Stimulated activated memory B cell treated with anti-CD40 and anti-IgM and Interleukin-4, amounts not matched to agents 10 μg/mL and 1 μg/mL and 100 μg/mL, for 72 hours (primary cell): ENCODE measurements at places on chromosomes 2 and 18.

GRCh38 chr2:100254646-100255210, 67.6 kb downstream of the LONRF2 start:
- peaks cover 14% of the 10 kb centered on the region for H3K4me1 ChIP-seq
- no peak overlapping the region for H3K27ac ChIP-seq
- no peak for ATAC-seq
- H3K4me3 ChIP-seq = no peak overlapping the region
- H3K36me3 ChIP-seq = no peaks in the 10 kb centered on the region
- peaks cover 9% of the 10 kb centered on the region for H3K27me3 ChIP-seq

DNA sequence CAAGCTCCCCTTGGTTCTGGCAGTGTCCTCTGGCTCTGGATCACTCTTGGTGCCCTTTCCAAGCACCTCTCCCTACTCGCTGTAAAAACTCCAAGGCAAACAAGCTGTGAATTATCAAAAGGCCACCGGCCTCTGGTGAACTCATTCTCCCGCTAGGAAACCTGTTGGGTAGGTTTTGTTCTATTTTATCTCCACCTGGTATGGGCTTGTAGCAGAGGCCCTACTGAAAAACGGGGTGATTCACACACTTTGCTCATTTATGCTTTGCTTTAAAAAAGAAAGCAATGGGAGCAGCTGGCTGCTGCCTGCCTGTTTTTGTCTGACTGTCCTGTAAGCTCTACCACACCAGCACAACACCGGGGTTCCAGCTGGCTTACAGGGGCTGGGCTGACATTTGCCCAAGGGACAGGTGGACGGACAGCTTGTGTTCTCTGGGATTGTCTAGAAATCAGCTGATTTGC, 56.8 kb downstream of the SH3BP4 start:
- H3K4me3 ChIP-seq = no peak overlapping the region
- H3K36me3 ChIP-seq = no peaks in the 10 kb centered on the region
- H3K27ac ChIP-seq = no peak overlapping the region
- ATAC-seq = no peak
- peaks cover 10% of the 10 kb centered on the region for H3K27me3 ChIP-seq
- peaks cover 14% of the 10 kb centered on the region for H3K4me1 ChIP-seq

- no peak for ATAC-seq
- no peaks in the 10 kb centered on the region for H3K27me3 ChIP-seq
- H3K4me3 ChIP-seq = no peak overlapping the region
- H3K36me3 ChIP-seq = no peaks in the 10 kb centered on the region
Observed at GRCh38 chr2:10039658-10040410, 3.5 kb upstream of the KLF11 start.

GRCh38 chr2:182682210-182682609, 33.8 kb upstream of the DNAJC10 start:
- peaks cover 7% of the 10 kb centered on the region for H3K27me3 ChIP-seq
- H3K4me1 ChIP-seq = peaks cover 11% of the 10 kb centered on the region
- H3K4me3 ChIP-seq = no peak overlapping the region
- no peak for ATAC-seq
- H3K27ac ChIP-seq = no peak overlapping the region

- ATAC-seq = no peak
- H3K27me3 ChIP-seq = no peaks in the 10 kb centered on the region
- no peak overlapping the region for H3K4me3 ChIP-seq
- no peaks in the 10 kb centered on the region for H3K36me3 ChIP-seq
Observed at GRCh38 chr2:129881786-129882396, 97.6 kb upstream of the RAB6C start.

GRCh38 chr2:106547164-106547903, 60.2 kb downstream of the CD8B2 start:
- H3K4me1 ChIP-seq = peaks cover 12% of the 10 kb centered on the region
- no peaks in the 10 kb centered on the region for H3K36me3 ChIP-seq
- peaks cover 30% of the 10 kb centered on the region for H3K27me3 ChIP-seq
- no peak for ATAC-seq
- no peak overlapping the region for H3K27ac ChIP-seq
- no peak overlapping the region for H3K4me3 ChIP-seq

DNA sequence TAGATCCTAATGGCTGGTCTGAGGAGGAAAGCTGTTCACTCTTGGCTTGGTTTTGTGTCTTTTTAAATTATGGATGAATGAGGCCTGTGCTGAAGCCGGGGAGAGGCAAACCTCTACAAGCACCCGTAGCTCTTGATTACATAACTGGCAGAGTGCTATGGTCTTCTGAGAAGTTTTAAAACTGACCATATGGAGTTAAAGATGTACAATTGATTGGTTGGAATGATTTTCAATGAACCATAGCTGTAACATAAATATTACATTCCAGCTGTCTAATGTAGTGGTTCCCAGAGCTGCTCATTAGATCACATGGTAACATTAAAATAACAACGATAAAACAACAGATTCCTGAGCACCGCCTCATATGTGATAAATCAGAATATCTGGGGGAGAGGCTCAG, 71.1 kb upstream of the MAP4K3 start:
- peaks cover 13% of the 10 kb centered on the region for H3K27me3 ChIP-seq
- H3K4me1 ChIP-seq = peaks cover 31% of the 10 kb centered on the region
- no peak for ATAC-seq

DNA sequence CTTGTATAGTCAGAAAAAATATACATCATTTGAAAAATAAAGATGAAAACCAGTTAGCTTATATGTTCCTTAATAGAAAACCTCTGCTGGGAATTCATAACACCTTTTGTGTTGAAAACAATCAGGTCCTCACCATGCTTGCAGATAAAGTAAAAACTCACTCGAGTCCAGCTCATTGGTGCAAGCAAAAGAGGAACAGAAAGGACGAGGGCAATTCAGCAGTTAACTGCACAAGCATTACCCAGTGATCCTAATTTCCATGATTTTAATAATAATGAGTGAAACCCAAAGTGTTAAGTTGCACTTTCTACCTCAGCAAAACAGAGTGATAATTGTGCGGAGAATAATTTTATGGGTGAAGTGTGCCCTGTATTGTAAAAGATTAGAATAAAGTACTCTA, 839.9 kb downstream of the BCL11A start:
- H3K4me3 ChIP-seq = no peak overlapping the region
- no peaks in the 10 kb centered on the region for H3K36me3 ChIP-seq
- H3K27ac ChIP-seq = no peak overlapping the region
- H3K4me1 ChIP-seq = peaks cover 8% of the 10 kb centered on the region
- no peaks in the 10 kb centered on the region for H3K27me3 ChIP-seq
- ATAC-seq = peak; percentile 84

DNA sequence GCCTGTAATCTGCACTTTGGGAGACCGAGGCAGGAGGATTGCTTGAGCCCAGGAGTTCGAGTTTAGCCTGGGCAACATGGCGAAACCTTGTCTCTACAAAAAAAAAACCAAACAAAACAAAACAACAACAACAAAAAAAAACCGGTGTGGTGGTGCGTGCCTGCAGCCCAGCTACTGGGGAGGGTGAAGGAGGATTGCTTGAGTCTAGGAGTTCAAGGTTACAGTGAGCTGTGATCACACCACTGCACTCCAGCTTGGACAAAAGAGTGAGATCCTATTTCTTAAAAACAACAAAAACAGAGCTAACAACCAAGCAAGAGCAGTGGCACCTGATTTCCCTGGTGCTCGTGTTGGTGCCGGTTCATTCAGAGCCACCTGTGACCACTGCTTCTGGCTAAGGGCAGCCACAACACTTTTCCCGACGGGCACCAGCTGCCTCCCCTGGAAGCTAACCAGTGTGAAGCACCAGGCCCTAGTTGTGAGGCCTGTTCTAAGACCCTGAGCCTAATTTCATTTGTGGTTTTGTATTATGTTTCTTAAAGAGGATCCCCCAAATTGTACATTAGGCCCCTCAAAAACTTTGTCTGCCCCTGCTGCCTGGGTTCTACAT, 1.3 kb downstream of the AOX1 start:
- peaks cover 9% of the 10 kb centered on the region for H3K4me1 ChIP-seq
- ATAC-seq = no peak
- H3K36me3 ChIP-seq = peaks cover 6% of the 10 kb centered on the region

GRCh38 chr2:42639340-42640077, 71.1 kb downstream of the MTA3 start:
- H3K4me1 ChIP-seq = no peaks in the 10 kb centered on the region
- no peaks in the 10 kb centered on the region for H3K27me3 ChIP-seq
- no peak for ATAC-seq
- H3K27ac ChIP-seq = no peak overlapping the region

DNA sequence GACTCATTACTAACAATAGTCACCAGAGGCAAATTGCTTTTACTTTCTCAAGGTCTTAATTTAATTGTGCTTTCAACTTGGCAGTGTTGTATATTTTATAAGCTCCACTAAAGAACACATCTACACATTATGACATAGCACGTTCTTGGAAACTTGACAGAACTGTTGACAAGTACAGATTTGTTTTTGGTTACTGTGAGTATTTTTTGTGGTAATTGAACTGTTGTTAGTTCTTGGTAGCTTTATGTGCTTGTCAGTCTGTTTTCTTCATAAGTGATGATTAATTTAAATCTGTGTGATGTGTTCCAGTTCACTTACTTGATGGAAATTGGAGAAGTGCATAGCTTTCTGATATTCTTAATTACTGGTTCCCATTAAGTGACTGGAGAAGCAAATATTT, 63.9 kb downstream of the COMMD1 start:
- H3K36me3 ChIP-seq = no peaks in the 10 kb centered on the region
- H3K4me3 ChIP-seq = no peak overlapping the region
- no peak for ATAC-seq
- no peaks in the 10 kb centered on the region for H3K27me3 ChIP-seq
- H3K27ac ChIP-seq = no peak overlapping the region

- H3K4me3 ChIP-seq = peak overlapping the region; percentile 61
- H3K27me3 ChIP-seq = peaks cover 46% of the 10 kb centered on the region
- H3K4me1 ChIP-seq = peaks cover 32% of the 10 kb centered on the region
- no peak overlapping the region for H3K27ac ChIP-seq
- H3K36me3 ChIP-seq = no peaks in the 10 kb centered on the region
Observed at GRCh38 chr18:79796531-79797405, 970 bp upstream of the KCNG2 start.

- H3K27me3 ChIP-seq = no peaks in the 10 kb centered on the region
- H3K4me3 ChIP-seq = no peak overlapping the region
- ATAC-seq = no peak
- peaks cover 7% of the 10 kb centered on the region for H3K36me3 ChIP-seq
Observed at GRCh38 chr2:172021955-172022354, 22.2 kb downstream of the METAP1D start.

DNA sequence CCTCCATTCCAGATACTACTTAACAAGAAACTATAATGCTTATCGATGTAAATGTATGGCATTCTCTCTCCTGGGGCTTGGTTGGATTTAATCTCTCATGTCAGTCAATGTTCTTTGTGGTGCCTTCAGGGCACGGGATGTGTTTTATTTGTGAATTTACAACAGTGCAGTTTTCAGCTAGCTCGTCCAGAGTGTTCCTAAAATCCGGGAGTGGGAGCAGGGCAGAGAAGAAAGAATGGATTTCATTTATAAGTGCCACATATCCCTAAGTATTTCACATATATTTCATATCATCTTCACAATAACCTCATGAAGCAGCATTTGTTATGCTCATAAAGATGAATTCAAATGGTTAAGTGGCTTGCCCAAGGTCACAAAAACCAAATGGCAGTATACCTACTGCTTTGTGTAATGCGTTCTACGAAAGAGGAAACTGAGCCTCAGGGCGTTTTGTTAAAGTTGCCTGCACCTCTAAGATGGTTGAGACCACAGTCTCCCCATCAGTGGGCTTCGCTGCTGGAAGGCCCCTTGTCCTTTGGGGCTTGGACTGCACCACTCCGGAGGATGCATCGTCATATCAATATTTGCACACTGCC, 134.7 kb upstream of the MGAT5 start:
- H3K4me3 ChIP-seq = peak overlapping the region; percentile 97
- H3K27me3 ChIP-seq = no peaks in the 10 kb centered on the region
- H3K36me3 ChIP-seq = no peaks in the 10 kb centered on the region
- ATAC-seq = peak; percentile 10
- H3K4me1 ChIP-seq = peaks cover 45% of the 10 kb centered on the region
- peak overlapping the region; percentile 88 for H3K27ac ChIP-seq

- no peak overlapping the region for H3K4me3 ChIP-seq
- H3K27me3 ChIP-seq = no peaks in the 10 kb centered on the region
- no peaks in the 10 kb centered on the region for H3K4me1 ChIP-seq
- H3K36me3 ChIP-seq = no peaks in the 10 kb centered on the region
- H3K27ac ChIP-seq = no peak overlapping the region
Observed at GRCh38 chr2:71102981-71103681, 26.9 kb downstream of the MCEE start.
